ENCODE measurements at places on chromosomes 4 and X. TPM values are rescaled to one million over a fixed set of nuclear protein-coding genes. Genes with fewer than 3 reads are reported as not detected.

Gene FAM47E
- not detected for total RNA-seq

DNA sequence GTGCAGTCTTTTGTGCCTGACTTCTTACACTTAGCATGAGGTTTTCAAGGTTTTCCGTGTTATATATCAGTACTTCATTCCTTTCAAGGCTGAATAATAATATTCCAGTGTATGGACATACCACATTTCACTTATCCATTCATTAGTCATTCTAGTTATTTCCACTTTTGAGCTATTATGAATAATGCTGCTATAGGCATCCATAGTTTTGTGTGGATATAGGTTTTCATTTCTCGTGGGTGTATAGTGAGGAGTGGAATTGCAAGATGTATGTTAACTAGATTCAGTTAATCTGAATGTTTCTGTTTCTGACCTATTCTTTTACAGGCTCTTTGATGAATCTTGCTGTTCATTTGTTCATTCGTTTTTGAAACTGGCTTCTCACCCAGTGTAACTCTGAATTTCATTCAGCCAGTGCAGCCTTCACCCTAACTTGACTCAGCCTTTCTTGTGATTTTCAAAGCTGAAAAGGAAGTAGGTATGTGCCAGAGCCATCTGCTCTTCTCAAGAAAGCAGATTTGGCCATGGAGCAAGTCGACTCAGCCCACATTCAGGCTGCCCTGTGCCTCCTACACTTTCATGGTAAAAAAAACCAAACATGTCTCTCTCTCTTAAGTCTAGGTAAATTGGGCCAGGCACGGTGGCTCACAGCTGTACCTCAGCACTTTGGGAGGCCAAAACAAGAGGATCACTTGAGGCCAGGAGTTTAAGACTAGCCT, 56.3 kb upstream of the NOCT start:
- H3K4me3 ChIP-seq: no peak overlapping the region
- no peaks in the 10 kb centered on the region for H3K36me3 ChIP-seq
- no peaks in the 10 kb centered on the region for H3K4me1 ChIP-seq
- no peaks in the 10 kb centered on the region for H3K27me3 ChIP-seq
- DNase-seq: no peak

DNA sequence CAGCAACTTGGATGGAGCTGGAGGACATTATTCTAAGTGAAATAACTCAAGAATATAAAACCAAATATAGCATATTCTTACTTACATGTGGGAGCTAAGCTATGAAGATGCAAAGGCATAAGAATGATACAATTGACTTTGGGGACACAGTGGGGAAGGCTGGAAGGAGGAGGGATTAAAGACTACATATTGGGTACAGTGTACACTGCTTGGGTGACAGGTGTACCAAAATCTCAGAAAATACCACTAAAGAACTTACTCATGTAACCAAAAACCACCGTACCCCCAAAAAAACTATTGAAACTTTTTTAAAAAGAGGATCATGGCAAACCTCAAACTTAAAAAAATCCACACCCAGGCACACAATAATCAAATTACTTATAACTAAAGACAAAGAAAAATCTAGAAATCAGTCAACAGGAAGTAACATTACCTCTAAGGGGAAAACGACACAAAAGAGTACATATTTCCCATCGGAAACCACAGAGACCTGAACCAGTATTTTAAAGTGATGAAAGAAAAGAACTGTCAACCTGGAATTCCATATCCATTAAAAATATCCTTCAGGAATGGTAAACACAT, 241.8 kb downstream of the PRDM5 start:
- DNase-seq: no peak
- H3K4me1 ChIP-seq: no peaks in the 10 kb centered on the region
- H3K27me3 ChIP-seq: no peaks in the 10 kb centered on the region
- no peak overlapping the region for H3K27ac ChIP-seq
- H3K4me3 ChIP-seq: no peak overlapping the region

Gene CLDN22
- not detected for total RNA-seq

- H3K4me3 ChIP-seq: no peak overlapping the region
- H3K27me3 ChIP-seq: 0 out of 2 replicates have a peak, but pooled peaks cover 3% of the 10 kb centered on the region
- no peak for DNase-seq
- H3K4me1 ChIP-seq: no peaks in the 10 kb centered on the region
- H3K36me3 ChIP-seq: no peaks in the 10 kb centered on the region
Measured at GRCh38 chr4:53905276-53905940, 159.0 kb downstream of the CHIC2 start.

GRCh38 chr4:166277401-166277800, 404.4 kb downstream of the TLL1 start:
- H3K27ac ChIP-seq: no peak overlapping the region
- H3K36me3 ChIP-seq: no peaks in the 10 kb centered on the region
- no peak overlapping the region for H3K4me3 ChIP-seq
- H3K27me3 ChIP-seq: no peaks in the 10 kb centered on the region
- DNase-seq: no peak
- no peaks in the 10 kb centered on the region for H3K4me1 ChIP-seq

- 0 out of 2 replicates have a peak, but pooled peaks cover 2% of the 10 kb centered on the region for H3K27me3 ChIP-seq
- no peak for DNase-seq
- no peak overlapping the region for H3K27ac ChIP-seq
- no peak overlapping the region for H3K4me3 ChIP-seq
- H3K4me1 ChIP-seq: no peaks in the 10 kb centered on the region
- no peaks in the 10 kb centered on the region for H3K36me3 ChIP-seq
Measured at GRCh38 chr4:119070301-119070700, 65.3 kb upstream of the MYOZ2 start.

DNA sequence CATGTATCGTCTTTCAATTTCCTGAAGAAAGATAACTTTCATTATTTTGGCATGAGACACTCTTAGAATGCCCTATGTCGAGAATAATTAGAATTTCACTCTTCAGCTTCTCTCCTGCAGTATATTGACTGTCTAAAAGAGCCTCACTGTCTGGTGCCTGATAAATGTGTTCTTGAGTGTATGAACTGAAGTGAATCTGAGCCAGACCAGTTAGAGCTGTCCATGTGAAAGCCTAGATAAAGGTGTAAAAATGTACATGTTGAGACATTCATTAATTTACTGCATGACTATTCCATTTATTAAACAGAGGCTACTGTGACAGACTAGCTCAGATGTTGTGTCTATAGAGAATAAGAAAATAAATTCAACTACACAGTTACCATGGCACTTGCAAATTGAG, 283.2 kb downstream of the PCDH18 start:
- no peak overlapping the region for H3K27ac ChIP-seq
- H3K4me3 ChIP-seq: no peak overlapping the region
- no peaks in the 10 kb centered on the region for H3K27me3 ChIP-seq
- no peaks in the 10 kb centered on the region for H3K4me1 ChIP-seq
- H3K36me3 ChIP-seq: no peaks in the 10 kb centered on the region
- DNase-seq: no peak

DNA sequence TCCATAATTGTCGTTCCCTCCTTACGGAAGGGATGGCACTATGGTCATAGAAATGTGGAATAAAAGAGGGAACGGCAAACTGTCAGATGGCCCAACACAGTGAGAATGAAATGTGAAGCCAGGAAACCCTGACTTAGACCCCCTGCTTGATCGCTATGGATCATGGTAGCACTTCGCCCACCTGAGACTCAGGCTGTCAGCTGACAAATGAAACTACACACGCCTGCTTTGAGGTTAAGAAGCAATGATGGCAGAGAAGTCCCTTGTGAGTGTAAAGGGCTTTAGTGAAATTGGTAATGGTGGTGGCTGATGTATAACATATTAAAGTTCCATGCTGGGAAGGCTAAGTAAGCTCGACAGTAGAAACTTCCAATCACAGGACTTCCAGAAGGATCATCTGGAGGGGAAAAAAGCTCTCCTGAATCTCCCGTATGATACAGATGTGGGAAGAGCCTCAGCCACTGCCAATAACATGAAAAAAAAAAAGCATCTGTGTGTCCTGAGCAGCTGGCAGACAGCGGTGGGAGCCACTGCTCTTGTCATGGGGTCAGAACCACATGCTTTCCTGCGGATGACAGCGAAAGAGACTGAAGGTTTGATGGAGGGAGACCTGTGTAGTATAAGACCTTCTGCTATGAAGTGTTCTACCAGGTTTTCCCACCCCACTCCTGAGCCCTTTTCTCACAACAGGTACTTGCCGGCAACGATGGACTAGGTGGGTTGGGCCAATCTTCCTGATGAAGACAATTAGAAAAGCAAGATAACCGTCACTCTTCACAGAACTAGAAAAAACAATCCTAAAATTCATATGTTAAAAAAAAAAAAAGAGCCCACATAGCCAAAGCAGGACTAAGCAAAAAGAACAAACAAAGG, 107.6 kb downstream of the AFAP1 start:
- no peak overlapping the region for H3K27ac ChIP-seq
- no peaks in the 10 kb centered on the region for H3K4me1 ChIP-seq

DNA sequence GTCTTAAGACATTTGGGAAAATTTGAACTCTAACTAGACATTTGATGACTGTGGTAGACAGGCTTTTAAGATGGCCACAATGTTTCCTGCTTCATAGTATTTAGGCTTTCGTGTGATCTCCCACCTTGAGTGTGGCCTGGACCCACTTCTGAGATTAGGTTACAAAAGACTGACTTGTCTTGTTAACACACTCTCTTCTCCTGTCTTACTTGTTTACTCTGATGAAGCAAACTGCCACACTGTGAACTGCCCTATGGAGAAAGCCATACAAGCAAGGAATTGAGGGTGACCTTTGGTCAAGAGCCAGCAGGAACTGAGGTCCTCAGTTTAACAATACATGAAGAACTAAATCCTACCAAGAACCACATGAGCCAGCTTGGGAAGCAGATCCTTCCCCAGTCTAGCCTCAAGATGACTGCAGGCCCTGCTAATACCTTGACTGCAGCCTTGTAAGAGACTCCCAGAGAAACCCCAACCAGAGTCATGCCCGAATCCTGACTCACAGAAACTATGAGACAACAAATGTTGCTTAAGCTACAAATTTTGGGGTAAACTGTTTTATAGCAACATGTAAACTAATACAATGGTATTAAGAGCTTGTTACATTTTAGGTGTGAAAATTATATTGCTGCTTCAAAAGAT, 20.3 kb downstream of the UBA6 start:
- no peak for DNase-seq
- H3K4me3 ChIP-seq: no peak overlapping the region
- no peaks in the 10 kb centered on the region for H3K27me3 ChIP-seq
- H3K27ac ChIP-seq: no peak overlapping the region
- peaks cover 13% of the 10 kb centered on the region for H3K36me3 ChIP-seq

- no peak overlapping the region for H3K4me3 ChIP-seq
- no peak overlapping the region for H3K27ac ChIP-seq
- no peak for DNase-seq
- H3K4me1 ChIP-seq: peaks cover 7% of the 10 kb centered on the region
- H3K27me3 ChIP-seq: no peaks in the 10 kb centered on the region
- peaks cover 9% of the 10 kb centered on the region for H3K36me3 ChIP-seq
Measured at GRCh38 chr4:153585026-153585425, 99.1 kb upstream of the TLR2 start.

DNA sequence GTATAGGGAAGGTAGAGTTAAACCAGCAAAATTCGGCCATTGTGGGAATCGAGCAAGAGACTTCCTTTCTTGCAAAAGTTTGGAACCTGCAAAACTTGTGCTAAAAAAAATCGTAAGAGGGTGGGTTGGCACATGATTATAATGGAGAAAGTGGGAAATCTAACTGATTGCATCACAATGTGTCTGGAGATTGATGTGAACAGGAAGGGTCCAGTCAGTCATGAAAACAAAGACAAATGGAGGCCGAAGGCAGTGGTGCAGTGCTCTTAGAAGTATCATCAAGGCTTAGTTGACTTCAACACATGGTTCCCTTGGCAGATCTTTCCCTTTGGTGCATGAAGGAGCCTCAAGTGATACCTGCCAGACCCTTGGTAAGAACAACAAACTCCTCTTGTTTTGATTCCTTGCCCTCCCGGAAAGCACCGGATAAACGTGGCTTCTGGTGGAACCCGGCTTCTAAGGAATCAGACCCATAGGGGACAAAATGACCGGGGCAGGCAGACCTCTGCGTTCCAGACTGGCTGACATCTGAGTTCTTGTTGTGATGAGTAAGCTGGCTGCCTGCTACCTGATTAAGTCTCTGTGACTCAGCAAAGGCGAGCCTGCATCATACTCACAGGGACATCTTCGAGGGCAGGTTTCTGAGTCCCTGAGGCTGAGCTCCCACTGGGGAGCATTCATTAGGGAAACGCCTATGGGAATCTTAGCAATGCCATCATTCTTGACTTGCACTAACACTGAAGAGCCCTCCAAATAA, 87.7 kb upstream of the MAP3K15 start:
- peaks cover 6% of the 10 kb centered on the region for H3K36me3 ChIP-seq
- DNase-seq: no peak
- H3K4me3 ChIP-seq: no peak overlapping the region
- H3K27me3 ChIP-seq: no peaks in the 10 kb centered on the region
- H3K4me1 ChIP-seq: no peaks in the 10 kb centered on the region

Gene FAM241A
- 2.2 TPM for total RNA-seq

DNA sequence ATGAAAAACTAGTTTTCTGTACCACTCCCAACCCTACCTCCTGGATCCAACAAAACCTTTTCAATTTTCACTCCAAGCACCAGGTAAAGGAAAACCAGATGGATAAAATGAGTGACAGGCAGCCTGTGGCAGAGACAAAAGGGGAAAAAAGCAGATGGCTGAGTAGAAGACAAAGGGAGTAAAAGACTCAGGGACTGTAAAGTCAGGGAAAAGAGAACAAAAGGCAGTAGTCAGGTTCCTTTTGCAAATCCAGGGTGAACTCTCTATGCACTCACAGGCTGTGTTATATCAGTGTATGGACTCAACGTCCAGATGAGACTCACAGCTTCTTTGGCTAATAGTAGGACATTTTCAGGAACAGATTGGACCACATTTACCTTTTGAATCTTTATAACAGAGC, 54.2 kb downstream of the QRFPR start:
- H3K27me3 ChIP-seq: peaks cover 4% of the 10 kb centered on the region
- no peaks in the 10 kb centered on the region for H3K36me3 ChIP-seq
- no peak for DNase-seq
- H3K4me1 ChIP-seq: no peaks in the 10 kb centered on the region
- no peak overlapping the region for H3K27ac ChIP-seq

Gene OPRPN
- total RNA-seq: not detected

DNA sequence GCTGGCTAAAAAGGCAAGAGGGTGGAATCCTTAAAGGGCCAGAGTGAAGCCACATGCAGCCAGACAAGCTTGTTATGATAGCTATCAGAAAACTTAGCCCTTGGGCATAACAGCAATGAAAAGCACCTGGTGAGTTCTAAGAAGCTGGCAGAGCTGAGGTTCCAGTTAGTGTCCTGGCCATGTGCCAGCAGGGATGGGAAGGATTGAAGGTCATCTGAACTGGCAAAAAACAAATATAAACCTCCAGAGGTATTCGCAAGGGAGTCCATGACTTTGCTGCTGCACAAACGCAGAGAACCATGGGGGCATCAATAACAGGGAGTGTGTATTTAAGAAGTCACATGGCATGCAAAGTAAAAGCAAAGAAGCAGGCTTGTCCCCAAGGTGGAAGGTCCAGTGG, 208.9 kb downstream of the FAM47A start:
- DNase-seq: no peak
- H3K4me3 ChIP-seq: no peak overlapping the region
- no peaks in the 10 kb centered on the region for H3K4me1 ChIP-seq
- no peaks in the 10 kb centered on the region for H3K36me3 ChIP-seq
- no peaks in the 10 kb centered on the region for H3K27me3 ChIP-seq

All from GM12878 (cell line).